ENCODE measurements at places on chromosomes 4 and X.

DNA sequence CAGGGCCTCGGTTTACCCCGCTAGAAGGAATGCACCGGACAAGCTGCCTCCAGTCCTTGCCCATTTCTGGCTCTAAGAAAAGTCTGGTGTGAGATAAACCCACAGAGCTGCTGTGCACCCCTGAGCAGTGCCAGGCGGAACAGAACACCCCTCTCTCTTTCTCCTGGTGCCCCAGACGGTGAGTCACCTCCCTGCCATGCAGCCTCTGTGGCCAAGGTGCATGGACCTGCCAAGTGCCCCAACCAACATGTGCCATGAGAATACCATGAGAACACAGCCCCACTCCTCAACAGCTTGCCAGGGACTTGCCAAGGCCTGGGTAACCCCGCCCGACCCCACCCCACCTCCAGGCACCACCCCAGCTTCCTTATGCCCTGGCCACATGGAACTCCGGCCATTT lies 47.7 kb upstream of the MAN2B2 start:
- DNase-seq = no peak

DNA sequence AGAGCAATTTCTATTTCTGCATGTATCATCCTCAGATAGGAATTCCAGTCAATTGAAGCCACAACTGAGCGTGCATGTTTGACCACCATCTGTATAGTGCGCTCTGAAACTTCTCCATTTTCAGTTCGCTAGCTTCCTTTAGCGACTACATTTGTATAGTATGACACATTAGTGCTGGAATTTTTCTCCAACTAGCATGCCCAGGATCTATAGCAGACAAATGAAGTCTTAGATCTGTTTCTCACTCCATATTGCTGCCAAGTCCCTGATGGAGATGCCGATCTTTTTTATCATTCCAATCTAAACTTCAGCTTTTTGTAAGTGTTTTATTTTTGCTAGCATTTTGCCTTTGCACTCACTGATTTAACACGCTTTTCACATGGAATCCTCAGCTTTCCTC lies 774.8 kb upstream of the TENM3 start:
- no peak for DNase-seq

DNA sequence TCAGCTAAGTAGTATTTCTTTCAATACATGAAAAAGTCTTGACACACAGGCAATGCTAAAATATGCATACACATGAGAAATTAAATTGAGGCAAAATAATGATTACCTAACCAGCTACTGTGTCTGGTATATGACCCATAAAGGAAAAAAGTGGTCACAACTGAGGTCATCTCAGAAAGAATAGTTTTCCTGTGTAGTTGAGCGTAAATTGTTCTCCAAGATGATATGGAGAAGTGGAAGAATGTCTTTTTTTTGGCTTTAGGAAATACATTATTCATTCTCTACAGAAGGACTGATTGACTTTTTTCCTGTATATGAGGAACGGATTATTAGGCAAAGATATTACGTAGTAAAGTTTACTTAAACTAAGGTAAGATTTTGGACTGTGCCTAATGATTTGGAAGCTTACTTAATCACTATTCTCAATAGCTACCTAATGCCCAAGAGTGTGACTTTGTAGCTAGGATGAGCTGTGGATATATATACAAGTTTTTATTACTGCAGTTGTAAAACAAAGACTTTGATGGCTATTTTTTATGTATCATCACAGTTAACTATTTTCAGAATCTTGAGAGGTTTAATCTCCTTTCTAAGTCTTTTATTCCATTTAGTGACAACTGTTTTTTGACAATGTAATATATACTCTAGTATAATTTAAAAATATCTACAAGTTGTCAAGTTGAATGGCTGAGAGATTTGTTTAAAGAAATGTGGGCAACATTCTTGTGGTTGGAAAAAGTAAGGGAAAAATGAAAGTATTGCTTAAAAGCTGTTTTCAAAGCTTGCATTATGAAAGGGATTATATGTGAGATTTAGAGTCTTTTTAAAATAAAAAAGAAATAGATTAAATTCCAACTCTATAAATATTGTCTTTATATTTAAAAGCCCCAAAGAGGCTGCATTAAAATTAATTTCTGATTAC lies 100.2 kb downstream of the PDLIM5 start:
- DNase-seq = no peak

GRCh38 chr4:8909548-8909947 lies 37.9 kb upstream of the HMX1 start:
- no peak for DNase-seq
